ENCODE measurements at places on chromosomes 6 and 20.

DNA sequence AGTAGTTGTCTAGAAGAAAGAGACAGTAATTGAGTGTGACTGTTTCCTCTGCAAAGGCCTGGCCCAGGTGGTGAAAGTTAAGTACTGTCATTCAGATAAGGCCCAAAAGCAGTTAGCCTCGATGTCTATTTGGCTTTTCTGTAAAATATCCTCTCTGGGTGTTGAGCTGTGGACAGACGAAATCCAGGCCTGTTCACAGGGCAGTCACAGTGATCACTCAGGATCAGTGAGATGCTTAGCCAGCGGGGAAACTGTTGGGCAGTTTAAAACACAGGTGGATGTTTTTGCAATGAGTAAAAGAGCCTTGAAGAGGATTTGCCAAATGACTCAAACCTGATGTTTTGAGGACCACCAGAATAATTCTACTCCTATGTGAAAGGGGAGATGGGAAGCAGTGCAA lies 22.0 kb upstream of the PRDM1 start:
- DNase-seq = no peak

GRCh38 chr20:54643761-54644160 lies 168.4 kb downstream of the DOK5 start:
- DNase-seq = no peak

DNA sequence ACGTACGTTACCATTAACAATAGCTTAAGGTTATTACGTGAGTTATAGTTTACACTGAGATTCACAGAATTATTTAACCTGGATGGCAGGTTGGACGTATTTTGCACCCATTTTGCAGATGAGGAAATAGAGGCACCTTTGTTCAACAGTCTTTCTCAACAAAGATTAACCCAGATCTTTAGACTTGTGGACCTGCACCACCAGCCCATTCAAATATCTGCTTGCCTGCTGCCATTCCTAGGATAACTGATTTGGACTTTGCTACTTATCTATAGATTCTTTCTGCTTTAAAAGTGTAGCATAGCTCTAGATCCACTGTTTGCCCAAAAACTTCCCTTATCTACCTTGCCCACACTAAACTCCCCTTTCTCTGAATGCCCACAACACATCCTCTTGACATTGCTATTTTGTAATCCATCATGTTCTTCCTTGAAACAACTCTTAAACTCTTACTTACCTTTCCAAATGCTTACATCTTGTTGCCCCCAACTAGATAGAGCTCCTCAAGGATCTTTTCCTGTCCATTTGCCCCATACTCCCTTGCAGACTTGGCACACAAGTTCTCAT lies 56.4 kb upstream of the TNFAIP3 start:
- no peak for DNase-seq

- DNase-seq = no peak
Observed at GRCh38 chr6:151181706-151182363, 57.9 kb upstream of the AKAP12 start.

- no peak for DNase-seq
Observed at GRCh38 chr6:34065466-34066217, 80.2 kb downstream of the GRM4 start.

GRCh38 chr6:97775012-97775411 lies 492.0 kb upstream of the MMS22L start:
- no peak for DNase-seq

GRCh38 chr20:33645072-33645358 lies 17.1 kb upstream of the C20orf144 start:
- DNase-seq = no peak

DNA sequence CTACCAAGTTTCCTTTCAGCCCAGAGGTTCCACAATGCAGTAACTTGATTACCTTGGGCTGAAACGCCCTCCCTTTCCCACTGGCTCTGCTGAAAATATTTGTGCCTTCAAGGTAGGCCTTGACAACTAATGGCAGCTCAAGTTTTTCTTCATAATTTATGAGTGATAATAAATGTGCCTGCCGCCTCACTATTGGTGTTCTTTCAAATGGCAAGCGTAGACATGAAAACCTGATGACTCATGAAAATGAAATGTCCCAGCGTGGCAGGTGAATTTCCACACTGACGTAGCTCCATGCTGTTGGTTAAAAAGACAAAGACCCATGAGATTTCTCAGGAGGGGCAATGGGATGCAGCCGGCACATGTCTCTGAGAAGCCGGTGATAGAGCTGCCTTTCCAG lies 107.2 kb upstream of the GGTLC1 start:
- no peak for DNase-seq

DNA sequence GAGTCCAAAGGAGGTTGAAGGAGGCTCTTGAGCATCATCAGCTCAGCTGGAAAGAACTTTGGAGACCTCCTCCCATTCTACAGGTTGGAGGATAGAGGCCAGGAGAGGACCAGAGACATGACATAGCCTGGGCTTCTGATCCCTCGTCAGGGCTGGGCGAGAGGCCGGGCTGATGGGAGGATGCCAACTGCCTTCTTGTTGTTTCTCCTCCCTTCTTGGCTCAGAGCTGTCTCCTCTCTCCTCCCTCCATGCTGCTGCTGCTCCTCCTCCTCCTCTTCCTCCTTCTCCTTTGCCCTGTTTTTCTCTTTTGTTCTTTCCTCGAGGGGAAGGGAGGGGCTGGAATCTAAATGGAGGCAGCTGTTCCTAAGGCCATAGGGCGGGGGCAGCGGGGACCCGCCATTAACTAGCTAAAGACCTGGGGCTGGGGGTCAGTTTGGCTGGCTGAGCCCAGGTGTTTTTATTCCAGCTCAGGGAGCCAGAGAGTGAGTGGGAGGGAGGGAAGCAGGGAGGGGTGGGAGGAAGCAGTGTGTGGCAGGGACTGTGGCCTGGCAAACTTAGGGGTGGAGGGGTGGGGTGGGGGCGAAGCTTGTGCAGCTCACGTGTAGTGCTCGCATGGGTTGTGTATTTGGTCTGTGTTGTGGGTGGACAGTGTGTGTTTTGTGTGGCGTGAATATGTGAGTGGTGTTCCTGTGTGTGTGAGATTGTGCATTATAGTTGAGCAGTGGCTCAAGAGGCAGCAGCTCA lies 84.8 kb downstream of the CD40 start:
- no peak for DNase-seq

DNA sequence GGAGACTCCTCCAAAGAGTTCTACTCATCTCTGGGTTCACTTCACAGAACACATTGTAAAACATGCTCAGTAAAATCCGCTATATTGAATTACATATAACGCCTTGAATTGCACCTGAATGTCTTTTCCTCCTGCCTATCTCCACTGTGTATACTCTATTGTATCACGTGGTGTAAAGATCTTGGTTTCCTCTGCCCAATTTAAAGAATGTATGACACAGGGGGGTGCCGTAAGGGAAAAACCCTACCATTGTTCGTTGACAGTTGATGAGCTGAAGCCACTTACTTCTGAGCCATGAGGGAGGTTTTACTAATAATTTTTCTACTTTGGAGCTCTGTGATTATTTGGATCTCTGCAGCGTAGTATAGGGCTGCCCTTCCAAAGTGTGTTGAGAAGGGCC lies 6.0 kb downstream of the ASF1A start:
- DNase-seq = no peak

DNA sequence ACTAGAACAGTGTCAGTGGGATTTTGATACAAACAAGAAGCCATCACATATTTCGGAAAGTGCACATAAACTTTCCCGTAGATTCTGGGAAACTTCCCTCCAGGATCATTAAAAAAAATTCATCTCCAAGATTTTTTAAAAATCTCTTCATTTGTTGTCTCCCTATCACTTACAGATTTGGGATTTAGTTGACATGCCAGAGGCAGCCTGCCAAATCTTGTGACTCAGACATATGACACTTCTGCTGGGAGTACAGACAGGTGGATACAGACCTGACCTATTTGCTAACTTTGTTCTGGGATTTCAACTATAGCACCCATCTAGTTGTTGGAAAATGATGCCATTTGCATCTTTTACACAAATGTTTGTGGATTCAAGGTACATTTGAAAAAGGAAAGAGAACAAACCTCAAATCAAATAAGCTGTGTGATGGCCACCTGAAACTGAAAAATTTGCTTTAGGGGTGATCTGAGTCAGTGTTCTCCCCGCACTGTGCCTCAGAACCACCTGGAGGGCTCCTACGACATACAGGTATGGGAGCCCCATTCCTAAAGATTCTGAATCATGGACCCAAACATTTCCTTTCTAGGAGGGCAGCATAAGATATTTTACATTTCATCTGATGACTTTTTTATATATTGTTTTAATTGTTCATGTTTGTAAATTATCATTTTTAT lies 21.9 kb upstream of the CD2AP start:
- DNase-seq = no peak

GRCh38 chr6:6556738-6557503 lies 31.6 kb upstream of the LY86 start:
- DNase-seq = no peak

- no peak for DNase-seq
Observed at GRCh38 chr6:30735668-30736314, 6.7 kb downstream of the FLOT1 start.

GRCh38 chr6:9978480-9978879 lies 436.4 kb downstream of the TFAP2A start:
- no peak for DNase-seq

GRCh38 chr6:163444077-163444476 lies 29.6 kb downstream of the QKI start:
- DNase-seq = no peak

- no peak for DNase-seq
Observed at GRCh38 chr6:72813807-72814596, 192.1 kb downstream of the KCNQ5 start.

DNA sequence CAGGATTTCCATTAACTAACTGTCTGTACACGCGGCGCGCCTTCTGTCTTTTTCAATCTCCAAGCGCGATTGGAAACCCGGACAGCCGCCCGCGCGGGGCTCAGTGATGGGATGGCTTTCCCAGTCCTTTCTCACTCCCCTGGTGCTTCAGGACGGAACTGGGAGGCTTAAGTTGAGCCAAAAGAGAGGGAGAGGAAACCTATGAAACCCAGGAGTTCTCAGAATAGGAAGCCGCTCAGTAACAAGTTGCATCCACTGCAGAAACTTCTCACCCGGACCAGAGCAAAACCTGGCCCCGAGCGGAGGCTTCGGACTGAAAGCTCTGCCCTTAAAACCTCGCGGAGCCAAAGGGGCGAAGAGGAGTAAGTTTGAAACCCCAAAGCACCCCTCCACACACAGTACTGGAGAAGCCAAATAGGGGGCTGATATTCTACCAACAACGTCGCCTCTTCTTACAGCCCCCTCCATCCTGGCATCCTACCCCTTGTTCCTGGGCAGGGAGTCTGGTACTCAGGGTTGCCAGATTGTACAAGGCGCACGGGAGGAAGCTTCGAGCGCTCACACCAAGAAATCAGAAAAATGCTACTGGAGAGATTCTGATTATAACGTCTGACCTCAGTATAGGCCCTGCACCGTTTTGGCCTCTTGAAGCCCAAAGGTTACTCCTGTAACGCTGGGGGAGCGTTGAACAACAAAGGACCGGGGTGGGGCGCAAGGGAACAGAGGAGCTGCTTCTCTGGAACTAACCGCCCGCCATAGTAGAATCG lies 906 bp upstream of the COL12A1 start:
- no peak for DNase-seq

- no peak for DNase-seq
Observed at GRCh38 chr6:15642276-15642675, 20.6 kb downstream of the DTNBP1 start.

- DNase-seq = no peak
Observed at GRCh38 chr20:5835871-5836270, 85.7 kb downstream of the SHLD1 start.

GRCh38 chr20:37981568-37981967 lies 51.7 kb downstream of the TTI1 start:
- no peak for DNase-seq

GRCh38 chr20:24956001-24956841 lies 7.2 kb downstream of the CST7 start:
- DNase-seq = no peak

GRCh38 chr20:46206025-46206424 lies 87.9 kb downstream of the CD40 start:
- DNase-seq = no peak

- DNase-seq = no peak
Observed at GRCh38 chr6:117909638-117910037, 2.6 kb downstream of the SLC35F1 start.

DNA sequence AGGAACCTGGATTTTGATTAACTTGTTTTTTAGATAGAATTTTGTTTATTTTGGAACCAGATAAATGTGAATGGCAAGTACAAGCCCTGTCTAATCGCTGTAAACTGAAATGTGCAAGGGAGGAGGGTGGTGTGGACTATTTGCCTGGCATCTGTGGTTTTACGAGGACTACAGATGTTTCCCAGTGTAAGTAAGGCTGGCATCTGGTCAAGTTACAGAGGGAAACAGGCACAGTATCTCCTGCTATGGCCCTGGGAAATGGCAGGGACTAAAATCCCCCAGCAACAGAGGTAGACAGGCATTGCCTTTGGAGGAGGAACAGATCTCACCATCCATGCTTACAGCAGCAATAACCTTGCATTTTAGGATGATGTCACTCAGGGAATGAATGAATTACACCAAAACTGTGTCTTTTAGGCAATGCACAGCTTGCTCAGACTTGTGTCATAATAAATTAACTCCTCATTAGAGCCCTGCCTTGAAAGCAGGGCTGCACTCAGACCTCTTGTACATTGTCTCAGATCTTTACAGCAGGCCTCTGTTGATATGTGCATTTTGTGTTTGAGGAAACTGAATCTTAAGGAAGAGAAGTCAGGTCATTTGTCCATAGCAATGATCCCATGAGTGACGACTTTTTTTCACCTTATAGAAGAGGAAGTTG lies 96.2 kb downstream of the TCP11 start:
- no peak for DNase-seq

GRCh38 chr20:9088556-9088955 lies 19.7 kb downstream of the PLCB4 start:
- no peak for DNase-seq

GRCh38 chr6:139483079-139483478 lies 108.6 kb upstream of the CITED2 start:
- DNase-seq = no peak

- no peak for DNase-seq
Observed at GRCh38 chr6:134564705-134565104, 246.8 kb upstream of the SGK1 start.

DNA sequence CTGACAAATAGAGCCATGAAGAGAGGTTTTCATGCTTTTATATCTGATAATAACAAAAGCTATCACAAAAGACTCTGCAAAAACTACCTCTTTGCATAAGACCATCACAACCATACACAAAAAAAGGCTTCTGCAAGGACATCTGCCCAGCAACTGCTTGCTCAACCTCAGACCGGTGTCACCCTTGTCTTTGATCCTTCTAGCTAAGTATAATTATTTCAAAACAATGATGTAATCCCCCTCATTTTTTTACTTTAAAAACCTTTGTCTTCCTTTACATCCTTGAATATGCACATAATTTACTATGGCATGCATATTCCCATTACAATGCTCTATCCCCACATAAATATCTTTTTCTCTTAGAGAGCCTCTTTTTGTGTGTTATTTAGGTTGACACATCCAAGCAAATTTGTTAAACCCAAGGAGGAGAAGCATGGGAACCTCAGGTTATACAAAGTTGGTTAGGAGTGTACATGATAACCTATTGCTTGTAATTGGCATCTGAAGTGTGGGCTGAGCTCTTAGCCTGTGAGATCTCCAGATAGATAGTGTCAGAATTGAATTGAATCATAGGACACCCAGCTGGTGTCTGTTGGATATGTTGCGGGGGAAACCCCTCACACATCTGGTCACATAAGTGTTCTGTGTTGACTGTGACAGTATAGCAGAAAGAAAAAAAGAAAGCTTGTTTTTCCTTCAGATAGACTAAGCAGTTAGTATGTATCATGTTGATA lies 20.7 kb upstream of the CGA start:
- no peak for DNase-seq

- no peak for DNase-seq
Observed at GRCh38 chr6:21707524-21708319, 114.2 kb downstream of the SOX4 start.
